Nephron progenitor cell (in vitro differentiated cells): ENCODE measurements at places on chromosomes 12 and 14.
A peak's percentile ranks its signal among the peaks of the same experiment; 100 is the strongest.

GRCh38 chr14:84493779-84494178, 1036.2 kb upstream of the FLRT2 start:
- no peak for DNase-seq

DNA sequence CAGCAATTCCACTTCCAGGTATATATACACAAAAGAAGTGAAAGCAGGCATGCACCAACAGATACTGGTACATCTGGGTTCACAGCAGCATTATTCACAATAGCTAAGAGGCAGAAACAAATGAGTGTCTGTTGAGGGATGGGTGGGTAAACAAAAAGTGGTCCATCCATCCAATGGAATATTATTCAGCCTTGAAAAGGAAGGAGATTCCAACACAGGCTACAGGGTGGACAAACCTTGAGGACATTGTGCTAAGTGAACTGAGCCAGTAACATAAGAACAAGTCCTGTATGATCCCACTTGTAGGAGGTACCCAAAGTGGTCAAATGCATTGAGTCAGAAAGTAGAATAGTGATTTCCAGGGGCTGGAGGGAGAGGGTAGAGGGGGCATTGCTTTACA, 27.6 kb upstream of the BEGAIN start:
- DNase-seq, result no peak

GRCh38 chr14:89121968-89122620, 294.9 kb downstream of the FOXN3 start:
- peak; percentile 50 for DNase-seq

GRCh38 chr14:57729208-57730187, 136.4 kb downstream of the SLC35F4 start:
- DNase-seq, result no peak

- DNase-seq, result peak; percentile 75
Measured at GRCh38 chr14:68548194-68549076, 244.4 kb downstream of the ZFP36L1 start.
